ENCODE measurements at places on chromosomes 2 and 18.
A peak's percentile ranks its signal among the peaks of the same experiment; 100 is the strongest.

GRCh38 chr2:170139276-170139967 is 38.5 kb upstream of the MYO3B start:
- no peak for DNase-seq

DNA sequence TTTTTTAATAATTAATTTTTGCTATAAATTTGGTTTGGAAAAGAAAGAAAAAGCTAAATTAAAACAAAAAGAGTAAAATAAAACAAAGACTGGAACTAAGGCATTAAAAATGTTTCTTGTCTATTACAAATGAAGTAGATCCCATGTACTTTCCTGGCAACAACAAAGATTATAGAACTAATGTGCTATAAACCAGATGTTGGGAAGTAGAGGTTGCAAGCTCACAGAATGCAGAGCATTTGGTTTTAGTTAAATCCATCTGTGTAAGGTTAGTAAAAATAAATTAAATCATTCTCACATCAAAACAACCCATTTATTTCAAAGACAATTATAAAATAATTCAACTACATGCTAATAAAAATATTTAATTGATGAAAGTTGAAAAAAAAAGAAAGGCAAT is 157.2 kb upstream of the ZC3H15 start:
- peak; percentile 37 for DNase-seq

DNA sequence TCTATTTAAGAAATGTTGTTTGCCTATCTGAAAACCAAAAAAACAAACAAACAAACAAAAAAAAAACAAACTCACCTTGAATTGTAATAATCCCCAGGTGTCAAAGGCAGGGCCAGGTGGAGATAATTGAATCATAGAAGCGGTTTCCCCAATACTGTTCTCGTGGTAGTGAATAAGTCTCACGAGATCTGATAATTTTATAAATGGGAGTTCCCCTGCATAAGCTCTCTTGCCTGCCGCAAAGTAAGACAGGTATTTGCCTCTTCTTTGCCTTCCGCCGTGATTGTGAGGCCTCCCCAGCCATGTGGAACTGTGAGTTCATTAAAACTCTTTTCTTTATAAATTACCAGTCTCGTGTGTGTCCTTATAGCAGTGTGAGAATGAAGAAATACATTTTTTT is 1180.7 kb upstream of the CRIM1 start:
- no peak for DNase-seq

DNA sequence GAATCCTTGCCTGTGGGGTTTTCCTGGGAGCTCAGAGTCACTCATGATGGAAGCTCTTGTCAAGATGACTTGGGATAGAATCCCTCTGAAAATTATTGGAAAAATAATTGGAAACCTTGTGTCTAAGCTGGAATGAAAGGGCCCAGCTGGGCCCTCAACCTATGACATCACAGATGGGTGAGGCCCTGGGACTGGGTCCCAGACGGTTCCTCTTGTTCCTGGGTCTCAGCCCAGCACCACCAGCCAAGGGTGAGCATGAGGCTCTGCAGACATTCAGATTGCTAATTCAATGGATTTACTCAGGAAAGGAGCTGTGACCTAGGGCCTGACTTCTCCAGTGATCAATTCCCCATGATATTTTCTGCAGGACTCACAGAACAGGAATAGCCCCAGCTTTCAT is 188.3 kb upstream of the MYT1L start:
- DNase-seq, result no peak

- peak; percentile 30 for DNase-seq
Measured at GRCh38 chr2:55153584-55154299, 78.4 kb downstream of the CLHC1 start.

GRCh38 chr2:9168821-9169221 is 37.8 kb upstream of the ASAP2 start:
- DNase-seq, result no peak

GRCh38 chr18:8957731-8958130 is 144.8 kb upstream of the NDUFV2 start:
- DNase-seq, result no peak

DNA sequence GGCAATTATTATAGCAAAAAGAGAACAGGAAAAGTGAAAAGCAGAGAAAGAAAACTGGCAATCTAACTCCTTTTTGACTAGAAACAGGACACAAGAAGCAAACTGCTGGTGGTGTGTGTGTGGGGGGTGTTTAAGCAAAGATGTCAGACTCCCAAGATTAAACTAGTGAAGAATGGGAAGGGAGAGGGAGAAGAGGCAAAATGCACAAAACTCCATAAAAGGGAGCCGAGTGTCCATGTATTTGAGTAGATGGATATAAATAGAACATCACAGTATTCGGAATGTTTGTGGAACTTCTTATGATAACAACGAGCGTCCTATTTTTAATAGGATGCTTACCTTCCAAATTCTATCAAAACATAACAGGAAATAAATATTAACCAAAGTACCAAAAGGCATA is 179.8 kb upstream of the TRIB2 start:
- no peak for DNase-seq

DNA sequence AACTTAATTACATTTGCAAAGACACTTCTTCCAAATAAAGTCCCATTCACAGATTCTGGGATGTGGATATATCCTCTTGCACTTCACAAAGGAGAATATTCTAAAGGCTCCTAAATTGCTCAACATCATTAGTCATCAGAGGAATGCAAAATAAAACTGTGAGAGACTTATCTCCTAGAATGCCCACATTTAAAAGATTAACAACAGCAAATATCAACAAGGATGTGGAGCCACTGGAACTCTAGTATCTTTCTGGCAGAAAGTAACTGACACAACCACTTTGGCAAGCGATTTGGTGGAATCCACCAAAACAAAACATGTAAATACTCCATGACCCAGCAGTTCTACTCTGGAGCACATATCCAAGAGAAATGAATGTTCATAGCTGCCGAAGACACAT is 4.6 kb downstream of the NEU2 start:
- no peak for DNase-seq
